Anterior cingulate cortex (tissue), 58 donors: ENCODE measurements at places on chromosomes 5 and 9.

DNA sequence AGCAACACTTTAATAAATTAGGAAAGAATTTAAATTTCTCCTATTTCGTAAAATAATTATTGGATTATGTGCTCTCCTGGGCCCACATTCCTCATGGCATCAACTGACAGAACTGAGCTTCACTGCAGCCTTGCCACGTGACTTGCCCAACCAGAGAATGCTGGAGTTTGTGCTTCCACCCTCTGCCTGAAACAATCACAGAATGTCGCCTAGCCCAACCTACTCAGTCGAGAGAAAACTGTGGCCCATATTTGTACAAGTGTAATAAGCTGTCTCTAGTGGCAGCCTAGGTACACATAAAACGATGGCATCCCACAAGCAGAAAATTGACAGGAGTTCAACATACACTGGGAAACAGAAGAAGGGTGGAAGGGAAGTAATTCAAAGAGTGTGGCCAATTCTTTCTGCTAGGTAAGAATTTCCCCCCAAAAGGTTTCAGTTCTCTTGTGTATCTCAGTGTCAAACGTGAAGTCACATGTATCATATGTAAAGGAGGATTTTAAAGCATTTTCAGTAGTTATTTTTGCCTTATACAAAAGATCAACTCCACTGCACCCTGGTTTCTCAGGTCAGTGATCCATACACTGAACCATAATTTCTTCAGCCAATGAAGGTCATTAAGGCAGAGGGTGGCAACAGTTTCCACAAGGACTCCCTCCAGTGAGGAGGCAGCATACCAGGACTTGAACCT, 41.7 kb downstream of the ZNF608 start:
- DNase-seq: peak; percentile 11

DNA sequence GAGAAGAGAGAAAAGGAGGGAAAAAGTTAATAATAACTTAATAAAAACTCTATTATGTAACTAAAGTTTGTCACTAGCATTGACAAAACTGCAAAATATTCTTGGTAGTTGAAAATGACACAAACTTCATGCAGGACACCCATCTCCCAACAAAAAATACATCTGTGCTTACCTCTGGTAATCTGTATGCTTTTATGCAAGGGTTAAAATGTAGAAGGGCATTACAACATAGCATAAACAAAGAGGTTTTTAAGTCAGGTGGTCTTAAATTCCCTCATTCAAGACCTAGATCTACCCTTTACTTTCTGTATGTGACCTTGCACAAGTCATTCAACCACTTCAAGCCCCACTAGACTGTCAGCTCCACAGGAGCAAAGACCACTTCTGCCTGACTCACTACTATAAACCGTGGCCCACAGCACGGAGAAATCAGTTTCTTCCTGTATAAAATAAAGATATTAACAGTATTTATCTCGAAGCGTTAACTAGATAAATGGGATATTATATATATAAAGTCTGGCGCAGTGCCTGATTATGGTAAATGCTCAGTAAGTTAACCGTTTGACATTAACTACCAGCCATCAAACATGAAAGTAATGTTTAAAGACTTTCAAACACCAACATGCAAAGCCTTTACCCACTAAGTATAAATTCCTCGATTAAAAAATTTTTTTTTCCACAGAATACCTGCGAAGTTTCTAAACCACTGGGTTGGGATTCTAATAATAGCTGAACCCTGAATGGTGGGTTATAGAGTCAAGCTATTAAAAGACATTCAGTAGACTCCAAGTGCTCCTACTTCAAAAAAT, 2.0 kb downstream of the FBXL17 start:
- DNase-seq: no peak

GRCh38 chr9:14889451-14889850, 20.8 kb downstream of the FREM1 start:
- DNase-seq: no peak

DNA sequence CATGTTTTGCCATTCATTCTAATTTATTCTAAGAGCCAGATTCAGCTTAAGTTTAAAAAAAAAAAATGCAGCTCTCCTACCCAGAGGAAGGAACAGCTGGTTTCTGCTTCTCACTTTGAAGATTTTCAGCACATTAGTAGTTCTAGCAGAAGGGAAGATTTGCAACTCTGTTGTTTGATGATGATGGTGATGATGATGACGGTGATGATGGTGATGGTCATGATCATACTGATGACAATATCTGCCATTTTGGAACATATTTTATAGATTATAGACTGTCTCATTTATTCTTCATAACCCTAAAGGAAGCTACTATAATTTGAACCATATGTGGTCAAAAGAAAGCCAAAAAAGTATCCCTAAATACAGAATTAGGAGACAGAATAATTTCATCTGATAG, 7.9 kb upstream of the MED10 start:
- DNase-seq: no peak

- DNase-seq: no peak
These were observed 2016.3 kb upstream of the CDH9 start for GRCh38 chr5:29054694-29055093.

- DNase-seq: no peak
These were observed 260.8 kb downstream of the AUH start for GRCh38 chr9:91100878-91101450.

DNA sequence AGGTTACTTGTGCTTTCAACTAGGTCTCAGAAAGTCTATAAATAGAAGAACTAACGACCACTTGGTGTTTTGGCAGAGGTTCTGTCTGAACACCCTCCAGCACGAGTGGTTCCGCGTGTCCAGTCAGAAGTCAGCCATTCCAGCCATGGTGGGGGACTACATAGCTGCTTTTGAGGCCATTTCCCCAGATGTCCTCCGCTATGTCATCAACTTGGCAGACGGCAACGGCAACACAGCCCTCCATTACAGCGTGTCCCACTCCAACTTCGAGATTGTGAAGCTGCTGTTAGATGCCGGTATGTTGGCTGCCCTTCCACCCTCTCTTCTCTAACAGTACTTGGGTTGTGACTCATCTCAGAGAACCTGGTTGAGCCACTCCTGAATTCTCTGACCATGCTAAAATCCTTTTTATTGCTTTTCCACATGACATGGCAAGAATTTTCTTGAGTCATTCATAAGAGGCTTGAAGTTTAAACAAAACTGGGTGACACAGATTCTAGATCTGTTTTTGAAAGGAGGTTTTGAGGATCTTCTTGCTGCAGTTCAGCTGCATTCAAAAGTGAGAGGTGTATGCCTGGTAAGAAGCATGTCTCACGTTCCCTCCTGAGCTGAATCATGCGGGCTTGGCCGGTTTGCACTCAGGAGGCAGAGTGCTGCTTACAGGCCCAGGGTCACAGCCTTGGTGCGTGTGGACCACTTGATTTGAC, 103.1 kb upstream of the DMRT1 start:
- no peak for DNase-seq

- no peak for DNase-seq
These were observed 88.4 kb upstream of the ADRA1B start for GRCh38 chr5:159827861-159828260.

GRCh38 chr9:5838884-5839571, 6.1 kb upstream of the ERMP1 start:
- no peak for DNase-seq

- DNase-seq: no peak
These were observed 247.9 kb upstream of the TRPC7 start for GRCh38 chr5:136613230-136613629.

DNA sequence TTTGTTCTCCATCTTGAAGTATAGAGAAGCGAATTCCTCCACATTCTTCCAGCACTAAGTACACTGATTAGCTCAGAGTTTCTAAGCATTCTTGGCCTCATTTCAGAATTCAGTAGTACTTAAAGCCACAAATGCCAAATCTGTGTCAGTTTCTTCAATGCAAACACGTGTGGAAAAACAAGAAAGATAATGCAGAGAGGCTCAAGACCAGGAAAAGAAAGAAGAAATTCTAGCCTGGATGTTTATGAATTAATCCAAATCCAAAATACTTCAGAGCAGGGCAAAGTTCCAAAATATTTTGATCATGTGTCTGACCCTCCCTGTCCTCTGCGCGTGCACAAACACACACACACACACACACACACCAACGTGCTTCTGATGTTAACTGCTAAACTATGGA, 457.6 kb downstream of the SLCO4C1 start:
- no peak for DNase-seq

- DNase-seq: no peak
These were observed 83.9 kb downstream of the PAPPA start for GRCh38 chr9:116237456-116237855.

- no peak for DNase-seq
These were observed 8.6 kb upstream of the SV2C start for GRCh38 chr5:76074487-76075065.

GRCh38 chr9:91949392-91949945, 559 bp downstream of the ROR2 start:
- no peak for DNase-seq

- no peak for DNase-seq
These were observed 211.5 kb downstream of the SEC61B start for GRCh38 chr9:99433555-99433954.

DNA sequence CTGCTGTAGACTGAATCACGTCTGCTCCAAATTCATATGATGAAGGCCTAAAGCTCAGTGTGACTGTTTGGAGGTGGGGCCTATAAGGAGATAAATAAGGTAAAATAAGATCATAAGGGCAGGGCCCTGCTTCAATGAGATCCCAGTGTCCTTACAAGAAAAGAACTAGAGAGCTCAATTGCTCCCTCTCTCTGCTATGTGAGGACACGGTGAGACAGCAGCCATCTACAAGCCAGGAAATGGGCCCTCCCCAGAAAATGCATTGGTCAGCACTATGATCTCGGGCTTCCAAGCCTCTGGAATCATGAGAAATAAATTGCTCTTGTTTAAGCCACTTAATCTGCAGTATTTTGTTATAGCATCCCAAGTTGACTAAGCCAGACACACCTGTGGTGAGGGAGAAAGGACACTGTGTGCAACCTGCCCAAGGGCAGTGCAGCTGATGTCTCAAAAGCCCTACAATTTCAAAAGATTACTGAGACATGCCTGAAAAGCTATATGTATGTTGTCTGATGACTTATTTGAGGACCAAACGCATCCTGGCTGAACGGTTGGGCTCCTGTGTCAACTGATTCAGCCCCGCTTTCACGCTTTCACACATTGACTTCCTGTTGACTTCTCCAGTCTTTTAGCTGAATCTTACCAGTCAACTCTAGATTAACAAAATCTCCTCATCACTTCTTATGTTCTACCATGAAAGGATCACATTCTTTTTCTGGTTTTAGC, 13.2 kb downstream of the GZMK start:
- DNase-seq: no peak

DNA sequence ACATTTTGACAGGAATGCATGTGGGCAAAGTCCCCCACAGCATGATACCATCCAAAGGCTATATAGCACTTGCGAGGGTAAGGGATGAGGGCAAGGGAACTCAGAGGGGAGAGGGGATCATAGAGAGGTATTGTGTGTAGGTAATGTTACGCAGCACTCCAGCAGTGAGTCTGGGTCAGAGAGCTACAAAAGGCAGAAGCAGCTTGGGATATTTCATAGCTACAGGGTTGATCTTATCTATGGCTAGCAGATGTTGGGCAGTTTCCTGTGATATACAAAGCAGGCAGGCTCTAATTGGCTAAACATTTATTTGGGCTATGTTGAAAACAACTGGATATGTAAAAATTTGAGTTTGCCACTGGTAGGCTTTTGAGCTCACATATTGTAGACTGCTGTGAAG, 17.8 kb upstream of the SLCO4C1 start:
- no peak for DNase-seq

GRCh38 chr5:17019324-17019723, 83.2 kb upstream of the MYO10 start:
- no peak for DNase-seq

GRCh38 chr5:66814146-66814991, 218.2 kb downstream of the MAST4 start:
- no peak for DNase-seq

- DNase-seq: no peak
These were observed 58.1 kb downstream of the NNT start for GRCh38 chr5:43661102-43661501.

- no peak for DNase-seq
These were observed 73.5 kb downstream of the EFNA5 start for GRCh38 chr5:107597247-107597646.

GRCh38 chr5:31889001-31889561, 250.2 kb downstream of the PDZD2 start:
- no peak for DNase-seq

DNA sequence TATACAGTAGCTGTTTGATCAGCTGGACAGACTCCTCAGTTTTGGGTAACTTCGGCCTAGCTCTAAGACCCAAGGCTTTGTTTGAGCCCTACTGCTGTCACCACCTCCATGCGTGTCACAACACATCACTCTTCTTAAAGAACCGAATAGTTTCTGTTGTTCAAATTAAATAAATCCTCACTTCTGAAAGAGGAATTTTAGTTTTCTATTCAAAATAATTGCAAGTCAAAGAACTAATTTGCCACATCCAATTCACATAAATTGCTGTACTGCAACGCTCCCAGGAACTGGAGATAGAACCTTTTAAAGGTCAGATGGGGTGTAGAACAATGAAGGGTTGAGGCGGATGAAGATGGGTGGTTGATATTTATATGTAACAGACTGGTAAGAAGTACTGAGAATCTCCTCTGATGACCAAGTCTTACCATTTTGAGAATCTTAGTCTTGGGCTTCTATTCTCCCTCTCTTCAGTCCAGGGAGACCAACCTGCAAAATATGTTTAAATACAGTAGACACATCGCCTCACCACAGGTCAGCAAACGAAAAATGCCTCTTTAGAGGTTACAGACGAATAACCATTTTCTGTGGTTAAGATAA, 1.6 kb downstream of the NREP start:
- no peak for DNase-seq

- DNase-seq: no peak
These were observed 57.0 kb downstream of the CXXC5 start for GRCh38 chr5:139705191-139705590.

GRCh38 chr9:105127863-105128220, 116.6 kb upstream of the SLC44A1 start:
- no peak for DNase-seq

GRCh38 chr9:124800306-124801259, 23.6 kb downstream of the OLFML2A start:
- no peak for DNase-seq

GRCh38 chr9:95043826-95044225, 273.7 kb downstream of the FANCC start:
- no peak for DNase-seq

DNA sequence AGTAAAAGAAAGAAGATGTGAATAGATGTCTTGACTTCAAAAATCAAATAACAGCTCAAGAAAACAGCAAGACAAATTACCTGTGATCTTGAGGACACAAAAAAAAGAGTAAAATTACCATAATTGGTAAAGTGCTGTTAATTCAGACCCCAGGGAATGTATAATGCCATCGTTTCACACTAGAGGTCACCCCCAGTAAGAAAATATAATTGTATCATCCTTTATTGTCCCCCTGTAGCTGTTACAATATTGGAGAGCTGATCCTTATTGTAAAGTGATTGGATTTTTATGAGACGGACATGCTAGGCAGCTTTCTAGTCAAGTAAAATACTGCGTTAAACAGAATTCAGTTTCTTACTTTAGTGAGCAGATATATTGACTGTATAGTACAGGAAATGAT, 377.0 kb downstream of the TLE1 start:
- DNase-seq: no peak

- DNase-seq: no peak
These were observed 40.2 kb downstream of the SLC1A3 start for GRCh38 chr5:36646507-36647023.
